ENCODE measurements at places on chromosomes 4 and X.

DNA sequence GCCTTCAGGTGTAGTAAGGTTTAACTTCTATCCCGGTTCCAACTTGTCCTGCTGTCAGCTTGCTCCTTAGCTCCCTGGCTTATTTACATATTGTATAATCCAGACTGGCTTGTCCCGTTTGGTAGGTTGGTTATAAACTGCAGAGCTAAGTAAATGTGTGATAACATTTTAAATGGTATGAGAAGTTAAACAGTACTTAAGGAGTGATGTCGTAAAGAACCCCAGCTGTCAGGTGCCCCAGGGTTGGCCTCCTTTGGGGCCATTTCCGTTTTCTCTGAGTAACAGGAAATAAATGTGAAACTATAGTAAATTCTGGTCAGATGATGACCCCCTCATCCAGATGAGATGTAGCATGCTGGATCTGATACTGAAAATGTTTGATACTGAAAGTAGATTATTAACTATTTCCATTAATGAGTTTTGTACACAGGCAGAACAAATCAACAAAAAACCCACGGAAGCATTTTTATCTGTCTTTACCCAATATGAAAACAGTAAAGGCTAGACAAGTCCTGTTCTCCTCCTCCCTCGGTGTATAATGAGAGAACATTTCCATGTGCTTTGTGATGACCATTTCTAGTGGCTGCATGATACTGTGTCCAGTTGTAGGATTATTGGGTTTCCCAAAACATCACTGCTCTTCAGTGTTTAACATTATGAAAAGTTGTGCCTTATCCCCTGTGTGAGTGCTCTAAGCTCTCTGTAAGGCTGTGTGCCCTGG is 22.4 kb downstream of the GAB1 start:
- DNase-seq: no peak

DNA sequence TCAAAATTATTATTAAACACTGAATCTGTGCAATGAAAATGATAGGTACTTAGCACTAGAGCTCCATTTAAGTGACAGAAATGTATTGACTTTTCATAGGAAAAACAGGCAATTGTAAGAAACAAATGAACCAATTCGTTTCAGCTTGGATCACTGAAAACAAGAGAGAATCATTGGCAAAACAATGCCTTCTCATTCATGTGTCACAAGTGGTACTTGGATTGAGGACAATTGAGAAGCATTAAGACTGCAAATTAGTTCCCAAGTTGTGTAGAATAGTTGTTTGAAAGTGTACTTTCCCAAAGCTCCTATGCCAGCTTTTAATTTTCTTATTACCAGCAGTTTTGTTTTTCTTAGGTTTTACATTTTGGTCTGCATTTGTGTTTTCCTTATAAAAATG is 20.6 kb downstream of the CNKSR2 start:
- DNase-seq: peak; percentile 16

GRCh38 chrX:17674601-17675000 is 62.7 kb upstream of the SCML1 start:
- no peak for DNase-seq

GRCh38 chr4:74660866-74661265 is 133.5 kb downstream of the BTC start:
- no peak for DNase-seq

DNA sequence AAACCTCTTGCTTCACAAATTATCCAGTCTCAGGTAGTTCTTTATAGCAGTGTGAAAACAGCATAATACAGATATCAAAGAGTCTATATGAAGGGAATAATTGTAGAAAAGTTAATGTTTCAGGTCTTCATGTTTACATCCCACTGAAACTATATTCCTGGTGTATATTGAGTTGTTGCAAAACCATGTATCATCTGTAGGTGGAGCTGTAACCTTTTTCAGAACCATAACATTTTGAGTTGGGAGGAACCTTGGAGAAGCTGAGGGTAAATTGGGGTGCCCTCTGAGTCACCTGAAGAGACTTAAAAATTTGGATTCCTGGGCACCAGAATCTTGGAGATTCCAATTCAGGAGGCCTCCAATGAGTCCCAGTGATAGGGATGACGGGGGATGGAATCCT is 51.9 kb upstream of the TAPT1 start:
- DNase-seq: peak; percentile 49

GRCh38 chr4:130545171-130545570 is 1449.2 kb downstream of the C4orf33 start:
- no peak for DNase-seq

DNA sequence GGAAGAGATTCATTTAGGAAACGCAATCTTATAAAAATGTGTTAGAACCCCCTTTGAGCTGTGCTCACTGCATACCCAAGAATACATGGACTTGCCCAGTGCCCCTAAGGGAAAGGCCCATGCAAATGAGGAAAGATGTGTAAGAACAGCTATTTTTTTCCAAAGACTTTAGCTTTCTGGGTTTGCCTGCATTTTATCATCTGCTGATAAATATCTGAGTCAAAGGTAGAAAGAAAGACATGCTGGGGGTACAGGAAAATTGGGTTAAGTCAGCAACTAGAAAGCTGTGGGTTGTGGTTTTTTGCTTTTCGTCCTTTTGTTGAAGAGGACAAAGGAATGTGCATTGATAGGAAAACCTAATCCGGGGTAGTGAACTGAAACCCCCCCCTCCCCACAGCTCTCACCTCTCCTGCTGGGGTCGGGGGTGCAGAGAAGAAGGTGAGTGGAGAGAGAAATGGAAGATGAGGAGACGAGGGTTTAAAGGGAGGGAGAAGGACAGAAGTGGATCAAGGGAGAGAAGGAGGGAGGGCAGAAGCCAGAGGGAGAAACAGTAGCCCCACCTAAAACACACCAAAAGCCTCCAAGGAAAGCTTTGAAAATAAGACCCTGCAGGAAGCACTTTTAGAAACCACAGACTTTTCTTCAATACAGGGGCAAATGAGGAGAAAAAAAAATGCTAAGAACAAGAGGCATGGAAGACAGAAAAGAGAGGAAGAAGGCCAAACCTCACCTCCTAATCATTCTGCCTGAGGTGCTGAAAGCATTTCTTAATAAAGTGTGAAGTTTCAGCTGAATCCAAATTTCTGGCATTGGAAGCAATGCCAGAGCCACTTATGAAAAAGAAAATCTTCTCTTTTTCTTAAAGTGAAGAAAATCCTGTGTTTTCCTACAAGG is 49.3 kb downstream of the KDR start:
- no peak for DNase-seq

- peak; percentile 20 for DNase-seq
These were observed 21.6 kb downstream of the LUZP4 start for GRCh38 chrX:115311139-115311538.

DNA sequence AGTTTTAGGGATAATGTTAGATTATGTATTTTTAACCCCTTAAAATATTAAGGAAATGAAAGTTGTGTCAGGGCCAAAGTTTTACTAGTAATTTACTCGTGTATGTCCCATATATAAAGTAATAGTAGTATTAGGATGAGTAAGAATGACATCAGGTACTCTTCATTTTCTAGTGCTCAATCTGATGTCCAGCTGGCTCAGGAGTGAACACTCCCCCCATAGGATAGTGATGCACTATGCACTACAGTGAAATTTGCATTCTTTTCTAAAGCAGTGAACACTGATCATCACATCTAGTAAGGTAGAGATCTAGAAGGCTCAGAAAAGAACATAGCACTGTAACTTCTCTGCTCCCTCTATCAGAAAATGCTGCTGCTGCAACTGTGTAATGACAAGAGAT is 409.7 kb downstream of the GLUD2 start:
- no peak for DNase-seq

- DNase-seq: no peak
These were observed 26.9 kb downstream of the HOPX start for GRCh38 chr4:56654238-56654632.

GRCh38 chr4:7693237-7693608 is 246.4 kb downstream of the AFAP1 start:
- DNase-seq: no peak

DNA sequence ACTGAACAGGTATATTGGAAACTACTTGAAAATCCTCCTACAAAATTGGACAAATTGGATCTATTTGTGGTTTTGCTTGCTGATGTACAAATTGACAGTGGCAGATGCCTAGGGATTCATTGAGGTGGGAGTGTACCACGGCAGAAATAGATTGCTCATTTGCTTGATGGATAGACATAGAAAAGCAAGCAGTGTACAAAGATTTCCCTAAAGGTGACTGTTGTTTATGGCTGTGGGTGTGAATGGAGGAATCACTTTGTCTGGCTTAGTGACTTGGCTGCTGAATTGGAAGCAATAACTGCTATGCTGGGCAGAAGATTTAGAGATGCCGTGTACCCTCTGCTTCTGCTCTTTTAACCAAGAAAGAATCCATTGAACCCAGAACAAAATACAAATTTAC is 191.0 kb upstream of the GRID2 start:
- DNase-seq: no peak

DNA sequence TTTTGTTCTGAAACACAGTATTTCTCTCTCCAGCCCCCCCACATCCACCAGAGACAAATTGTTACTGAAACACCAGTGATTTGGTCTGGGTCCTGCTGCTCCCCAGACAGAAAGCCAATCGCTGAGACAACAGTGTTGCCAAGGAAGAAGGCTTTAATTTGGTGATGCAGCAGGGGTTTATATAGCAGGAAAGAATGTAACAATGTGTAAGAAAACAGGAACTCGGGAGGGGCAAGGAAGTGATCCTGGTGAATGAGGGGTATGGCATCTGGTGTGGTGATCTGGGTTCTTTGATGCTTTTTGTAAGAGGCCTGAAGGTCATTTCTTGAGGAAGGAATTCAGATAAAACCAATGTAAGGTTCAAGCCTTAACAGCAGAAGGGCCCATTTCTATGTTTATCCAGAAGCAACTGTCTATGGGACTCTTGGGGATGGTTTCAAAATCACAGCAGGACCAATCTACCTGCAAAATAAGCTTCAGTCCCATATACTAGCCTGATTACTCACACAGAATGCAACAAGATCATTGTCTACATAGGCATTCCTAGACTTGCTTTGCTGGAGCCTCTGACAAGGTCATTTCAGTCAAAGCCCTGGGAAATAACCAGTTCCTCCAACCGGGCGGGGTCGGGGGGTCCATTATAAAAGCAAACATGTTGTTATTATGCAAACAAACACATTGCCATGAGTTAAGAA is 445.2 kb upstream of the ZFP42 start:
- no peak for DNase-seq

DNA sequence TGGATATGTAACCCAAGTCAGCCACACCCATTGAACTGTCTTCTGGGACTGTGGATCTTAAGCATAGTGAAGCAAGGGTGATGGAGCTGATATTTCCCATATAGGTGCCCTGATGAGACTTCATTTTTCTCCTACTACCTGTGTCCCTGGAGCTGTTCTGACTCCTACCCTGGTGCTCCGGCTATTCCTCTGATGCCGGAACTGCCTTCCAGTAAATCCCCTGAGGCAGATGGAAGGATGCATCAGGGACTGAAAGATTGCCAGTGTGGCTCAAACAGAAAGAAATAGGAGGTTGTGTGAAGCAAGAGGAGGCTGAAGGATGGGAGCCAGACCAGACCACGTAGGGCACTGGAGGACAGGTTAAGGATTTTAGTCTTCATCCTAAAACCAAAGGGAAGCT is 74.7 kb downstream of the HOPX start:
- DNase-seq: peak; percentile 5
